Muscle of arm (tissue), 14 donors: ENCODE measurements at places on chromosomes 16 and 17. TPM values are rescaled to one million over a fixed set of nuclear protein-coding genes. Genes with fewer than 3 reads are reported as not detected.

The USP43 gene
- polyA plus RNA-seq: 0.23 TPM

The RDM1 gene
- polyA plus RNA-seq: 0.77 TPM

The SOST gene
- polyA plus RNA-seq: 4.3 TPM

DNA sequence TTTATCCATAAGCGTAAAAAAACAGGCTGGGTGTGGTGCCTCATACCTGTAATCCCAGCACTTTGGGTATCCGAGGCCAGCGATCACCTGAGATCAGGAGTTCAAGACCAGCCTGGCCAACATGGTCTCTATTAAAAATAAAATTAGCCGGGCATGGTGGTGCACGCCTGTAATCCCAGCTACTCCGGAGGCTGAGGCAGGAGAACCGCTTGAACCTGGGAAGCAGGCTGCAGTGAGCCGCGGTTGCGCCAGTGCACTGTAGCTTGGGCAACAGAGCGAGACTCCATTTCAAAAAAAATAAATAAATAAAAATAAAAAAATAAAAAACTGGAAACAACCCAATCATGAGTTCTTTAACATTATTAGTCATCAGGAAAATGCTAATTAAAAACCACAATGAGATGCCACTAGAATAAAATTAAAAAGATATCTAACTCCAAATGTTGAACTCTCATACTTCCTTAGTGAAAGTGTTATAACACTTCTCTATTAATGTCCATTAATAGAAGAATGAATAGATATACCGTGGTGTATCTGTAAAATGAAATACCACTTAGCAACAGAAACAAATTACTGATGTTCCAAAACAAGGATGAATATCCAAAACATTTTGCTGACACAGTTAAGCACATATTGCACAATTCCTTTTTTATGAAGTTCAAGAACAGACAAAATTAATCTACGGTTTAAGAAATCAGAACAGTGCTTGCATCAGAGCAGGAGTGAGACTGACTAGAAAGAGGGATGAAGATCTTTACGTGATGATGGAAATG is 13.1 kb downstream of the MPHOSPH6 start:
- DNase-seq: no peak

DNA sequence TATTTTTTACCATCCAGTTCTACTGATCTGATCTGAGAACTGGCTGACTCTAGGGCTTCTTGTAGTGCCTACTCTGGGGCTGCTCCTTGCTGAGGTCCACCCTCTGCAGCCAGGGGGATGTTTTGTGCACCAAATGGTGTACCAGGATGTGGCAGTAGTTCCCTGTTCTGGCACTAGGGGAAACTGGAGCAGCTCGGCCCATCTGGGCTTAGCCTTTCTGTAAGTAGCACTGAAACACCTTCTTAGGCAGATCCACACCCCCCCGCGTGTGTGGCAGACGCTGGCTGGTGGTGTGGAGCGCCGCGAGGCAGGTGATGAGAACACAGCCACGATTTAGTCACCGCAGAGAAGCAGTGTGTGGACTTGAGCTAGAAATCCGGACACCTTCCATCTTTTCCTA is 17.0 kb downstream of the DUSP14 start:
- DNase-seq: no peak

GRCh38 chr16:89293276-89294143 is 76.0 kb downstream of the ZNF778 start:
- DNase-seq: no peak

- no peak for DNase-seq
Observed at GRCh38 chr16:22692034-22692433, 121.9 kb upstream of the HS3ST2 start.

GRCh38 chr17:71709946-71710345 is 410.9 kb upstream of the SOX9 start:
- no peak for DNase-seq

DNA sequence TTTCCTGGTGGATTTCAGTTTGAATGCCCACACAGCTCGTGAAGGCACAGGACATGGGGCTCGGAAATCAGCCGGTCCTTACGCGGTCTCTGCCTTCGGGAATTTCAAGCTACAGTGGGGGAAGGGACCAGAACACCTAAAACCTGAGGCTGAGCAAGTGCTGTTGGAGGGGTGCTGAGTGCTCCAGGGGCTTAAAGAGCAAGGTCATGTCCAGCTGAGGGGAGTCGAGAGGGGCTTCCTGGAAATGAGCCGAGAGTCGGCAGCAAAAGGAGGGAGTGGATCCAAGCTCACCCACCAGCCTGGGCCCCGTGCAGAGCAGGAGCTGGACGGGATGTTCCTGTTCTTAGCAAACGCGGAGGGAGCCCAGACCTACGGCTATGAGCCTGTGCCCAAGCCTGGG is 73.2 kb upstream of the RPL38 start:
- no peak for DNase-seq

DNA sequence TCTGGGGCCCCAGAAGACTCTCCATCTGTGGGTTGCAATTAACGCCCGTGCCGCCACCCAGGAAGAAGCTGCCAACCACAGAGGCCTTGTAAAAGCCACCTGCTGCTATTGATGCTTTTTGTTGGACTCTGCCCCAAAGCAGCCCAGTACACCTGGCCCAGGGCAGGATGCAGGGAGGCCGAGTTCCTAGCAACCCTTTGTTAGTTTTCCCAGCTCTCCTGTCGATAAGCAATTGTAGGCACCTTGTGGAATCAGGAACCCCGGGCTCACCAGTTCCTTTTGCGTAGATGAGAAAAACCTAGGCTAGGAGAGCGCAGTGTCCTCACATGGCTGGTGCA is 103.3 kb downstream of the ABCC6 start:
- no peak for DNase-seq

GRCh38 chr16:66324815-66325515 is 41.5 kb upstream of the CDH5 start:
- no peak for DNase-seq

GRCh38 chr16:15667091-15667742 is 17.2 kb downstream of the NDE1 start:
- DNase-seq: no peak

DNA sequence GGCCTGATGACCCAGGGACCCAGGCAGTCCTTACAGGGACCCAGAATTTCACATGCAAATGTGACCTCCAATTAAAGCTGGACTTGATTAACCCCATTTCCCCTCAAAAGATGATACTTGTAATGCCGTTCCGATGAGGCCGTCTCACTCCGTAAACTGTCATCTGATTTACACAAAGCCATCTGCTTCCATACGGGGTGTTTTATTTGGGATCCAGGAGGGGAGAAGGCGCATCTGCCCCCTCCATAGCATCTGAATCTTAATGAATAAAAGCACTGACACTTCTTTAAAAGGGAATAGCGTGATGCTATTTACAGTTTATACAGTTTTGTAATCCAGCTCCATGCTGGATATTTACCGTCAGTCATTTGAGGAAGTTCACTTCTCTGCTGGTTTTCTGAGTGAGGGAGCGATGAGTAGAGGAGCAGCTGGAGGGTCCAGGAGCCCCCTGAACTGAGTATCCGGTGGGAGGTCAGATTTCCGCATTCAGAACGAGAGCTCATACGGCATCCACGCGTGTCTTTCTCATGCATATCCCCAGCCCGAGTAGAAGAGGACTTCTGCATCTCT is 452.7 kb downstream of the WWOX start:
- no peak for DNase-seq
